ENCODE measurements at places on chromosomes 12 and 14. TPM values are rescaled to one million over a fixed set of nuclear protein-coding genes. Genes with fewer than 3 reads are reported as not detected.

Gene LMBR1L
- total RNA-seq, result 46.9 TPM

Gene ALX1
- total RNA-seq, result not detected

Gene CATSPERB
- total RNA-seq, result 0.29 TPM

Gene PARPBP
- 33.5 TPM for total RNA-seq

Gene MYO1H
- not detected for total RNA-seq

Gene TSPAN19
- not detected for total RNA-seq

Gene CCDC177
- not detected for total RNA-seq

Gene VWF
- not detected for total RNA-seq

Data from activated CD8-positive, alpha-beta memory T cell treated with anti-CD3 and anti-CD28 coated beads, Interleukin-2, amount 10 ng/mL, durations not matched to agents 7 days and 5 days (primary cell).